ENCODE measurements at places on chromosomes 2 and 18.

GRCh38 chr18:26453386-26453901, 94.9 kb downstream of the KCTD1 start:
- no peak for DNase-seq

- DNase-seq: no peak
These were observed 220.7 kb downstream of the SEPTIN10 start for GRCh38 chr2:109392816-109393661.

GRCh38 chr18:49756671-49757362, 56.5 kb downstream of the ACAA2 start:
- no peak for DNase-seq

DNA sequence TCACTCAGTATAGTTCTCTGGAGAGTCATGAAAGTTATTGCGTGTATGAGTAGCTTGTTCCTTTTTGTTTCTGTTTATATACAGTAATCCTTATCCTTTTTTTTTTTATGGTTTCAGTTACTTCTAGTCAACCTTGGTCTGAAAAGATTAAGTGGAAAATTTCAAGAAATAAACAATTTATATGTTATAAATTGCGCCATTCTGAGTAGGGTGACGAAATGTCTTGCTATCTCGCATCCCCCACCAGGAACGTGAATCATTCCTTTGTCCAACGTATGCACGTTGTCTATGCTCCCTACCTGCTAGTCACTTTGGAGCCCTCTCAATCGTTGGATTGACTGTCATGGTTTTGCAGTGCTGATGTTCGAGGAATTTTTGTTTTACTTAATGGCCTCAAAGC, 60.4 kb downstream of the FAM117B start:
- no peak for DNase-seq

DNA sequence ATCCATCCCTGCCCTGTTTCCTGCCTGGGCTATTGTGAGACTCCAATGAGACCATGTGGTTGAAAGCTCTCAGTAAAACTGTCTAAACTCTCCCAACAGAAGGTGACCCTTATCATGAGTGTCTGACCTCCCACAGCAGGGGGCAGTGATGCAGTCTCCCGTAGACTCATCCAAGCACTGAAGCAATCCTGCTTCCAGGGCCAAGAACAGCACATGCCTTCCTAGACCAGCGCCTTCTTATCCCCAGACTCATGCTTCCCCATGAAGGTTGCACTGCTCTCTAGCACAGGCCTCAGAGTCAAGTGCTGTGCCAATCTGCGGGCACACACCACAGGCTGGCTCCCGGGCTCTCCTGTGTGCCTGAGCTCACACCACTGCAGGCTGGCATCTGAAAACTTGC, 112.3 kb downstream of the TNS1 start:
- no peak for DNase-seq

GRCh38 chr2:84946204-84947009, 24.6 kb upstream of the KCMF1 start:
- DNase-seq: peak; percentile 78

- DNase-seq: no peak
These were observed 14.3 kb upstream of the C2orf80 start for GRCh38 chr2:208204166-208204565.

GRCh38 chr2:61335187-61335586, 135.7 kb downstream of the USP34 start:
- DNase-seq: no peak

DNA sequence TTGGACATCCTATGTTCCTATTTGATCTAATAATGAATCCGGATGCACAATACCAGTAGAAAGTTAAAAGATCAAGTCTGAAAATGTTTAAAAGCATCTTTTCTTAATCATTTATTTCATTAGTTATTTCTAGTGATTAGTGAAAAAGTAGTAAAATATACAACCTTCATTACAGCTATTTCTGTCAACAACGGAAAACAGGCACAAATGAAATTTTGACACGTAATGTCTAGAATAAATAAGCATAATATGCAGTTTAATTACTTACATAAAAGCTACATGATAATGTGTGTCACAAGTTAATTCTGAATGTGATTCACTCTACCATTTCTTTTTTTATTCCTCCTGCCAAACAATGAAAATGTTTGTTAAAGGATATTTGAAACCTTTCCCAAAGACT, 216.1 kb downstream of the MYCN start:
- DNase-seq: no peak

DNA sequence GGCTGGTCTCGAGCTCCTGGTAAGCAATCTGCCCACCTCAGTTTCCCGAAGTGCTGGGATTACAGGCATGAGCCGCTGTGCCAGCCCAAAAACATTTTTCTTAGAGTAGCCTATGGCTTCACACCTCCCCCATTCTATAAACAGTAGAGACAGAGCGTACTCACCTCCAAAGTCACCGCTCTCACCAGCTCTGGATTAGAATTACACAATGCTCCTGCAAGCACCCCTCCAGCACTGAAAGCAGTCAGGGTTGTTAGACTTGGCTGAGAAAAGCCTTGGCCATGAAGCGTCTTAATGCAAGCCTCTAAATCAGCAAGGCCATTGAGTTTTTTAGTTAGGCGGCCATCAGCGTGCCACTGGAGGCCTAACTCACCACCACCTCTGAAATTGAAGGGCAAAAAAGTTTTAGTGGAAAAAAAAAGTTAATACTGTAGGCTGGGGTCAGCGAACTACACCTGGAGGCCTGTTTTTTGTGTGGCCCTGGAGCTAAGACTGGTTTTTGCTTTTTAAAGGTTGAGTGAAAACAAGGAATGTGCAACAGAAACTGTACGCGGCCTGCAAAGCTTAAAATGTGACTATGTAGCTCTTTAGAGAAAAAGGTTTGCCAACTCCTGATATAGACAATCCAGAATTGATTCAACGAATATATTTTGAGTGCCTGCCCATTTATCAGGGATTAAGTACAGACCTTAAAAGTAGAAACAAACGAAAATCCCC, 34.6 kb downstream of the PREPL start:
- no peak for DNase-seq

GRCh38 chr2:71851094-71851750, 296.4 kb downstream of the CYP26B1 start:
- no peak for DNase-seq

GRCh38 chr2:239157771-239158170, 243.0 kb downstream of the HDAC4 start:
- DNase-seq: no peak

GRCh38 chr2:239193401-239193811, 207.4 kb downstream of the HDAC4 start:
- no peak for DNase-seq

DNA sequence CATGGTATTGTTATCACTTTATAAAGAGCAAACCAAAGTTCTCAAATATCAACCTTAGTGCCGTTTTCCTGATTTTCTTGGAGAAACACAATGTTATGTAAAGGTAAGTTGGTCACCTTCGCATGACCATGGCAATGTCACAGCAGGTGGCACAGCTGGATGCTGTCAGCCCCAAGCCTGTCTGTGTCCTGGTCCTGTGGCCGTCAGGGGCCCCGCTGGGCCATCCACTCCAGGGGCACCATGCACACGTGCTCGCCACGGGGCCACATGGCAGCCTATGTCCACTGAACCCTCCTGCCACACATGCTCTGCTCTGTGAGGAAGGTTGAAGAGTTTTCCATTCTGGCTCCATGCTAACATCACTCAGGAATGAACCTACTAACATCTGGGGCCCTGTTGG, 85.9 kb downstream of the EIPR1 start:
- no peak for DNase-seq

- no peak for DNase-seq
These were observed 53.2 kb downstream of the SMAD7 start for GRCh38 chr18:48897531-48897930.

DNA sequence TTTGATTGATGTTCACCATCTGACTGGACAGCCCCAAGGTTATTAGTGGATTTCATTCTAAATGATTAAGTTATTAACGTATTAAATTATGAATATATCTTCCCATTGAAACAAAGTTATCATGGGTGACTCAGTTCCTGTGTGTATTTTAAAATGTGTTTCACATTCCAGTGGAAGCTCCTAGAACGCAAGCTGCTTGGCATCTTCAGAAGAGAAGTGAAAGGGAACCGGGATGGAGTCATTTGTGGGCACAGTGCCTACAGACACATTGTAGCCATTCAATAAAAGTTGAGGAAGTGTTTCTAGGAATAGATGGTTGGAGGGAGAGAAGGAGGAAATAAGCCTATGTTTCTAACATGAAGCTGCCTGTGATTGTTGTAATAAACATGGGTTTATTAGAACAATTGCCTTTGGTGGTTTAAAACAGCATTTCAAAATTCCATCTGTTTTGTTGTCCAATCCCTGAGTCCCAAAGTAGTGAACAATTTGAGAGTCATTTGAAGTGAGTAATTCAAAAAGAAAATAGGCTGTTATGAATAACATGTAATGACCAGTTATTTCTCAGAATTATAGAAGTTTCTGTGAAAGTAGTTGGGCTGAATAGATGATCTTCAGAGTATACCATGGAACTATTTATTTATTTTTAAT, 143.5 kb downstream of the PKP4 start:
- no peak for DNase-seq

DNA sequence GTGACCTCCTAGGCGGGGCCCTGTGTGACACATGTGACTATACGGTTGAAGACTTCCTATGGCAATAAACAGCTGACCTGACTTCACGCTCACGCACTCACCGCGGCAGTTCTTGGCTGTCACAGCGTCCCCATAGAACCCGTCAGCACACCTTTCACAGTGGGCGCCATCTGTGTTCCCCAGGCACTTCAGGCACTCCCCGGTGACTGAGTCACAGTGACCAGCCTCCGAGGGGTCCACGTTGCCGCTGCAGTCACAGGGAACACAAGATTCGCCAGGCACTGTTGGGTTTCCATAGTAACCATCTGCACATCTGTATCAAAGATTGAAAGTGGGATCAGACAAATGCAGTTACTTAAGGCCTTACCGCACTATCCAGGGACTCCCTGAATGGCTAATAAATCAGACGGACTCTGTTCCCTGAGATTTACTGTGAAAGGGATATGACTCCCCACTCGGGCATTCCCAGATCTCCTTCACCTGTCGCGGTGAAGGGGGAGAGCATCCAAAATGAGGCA, 94.5 kb downstream of the LAMA1 start:
- no peak for DNase-seq

DNA sequence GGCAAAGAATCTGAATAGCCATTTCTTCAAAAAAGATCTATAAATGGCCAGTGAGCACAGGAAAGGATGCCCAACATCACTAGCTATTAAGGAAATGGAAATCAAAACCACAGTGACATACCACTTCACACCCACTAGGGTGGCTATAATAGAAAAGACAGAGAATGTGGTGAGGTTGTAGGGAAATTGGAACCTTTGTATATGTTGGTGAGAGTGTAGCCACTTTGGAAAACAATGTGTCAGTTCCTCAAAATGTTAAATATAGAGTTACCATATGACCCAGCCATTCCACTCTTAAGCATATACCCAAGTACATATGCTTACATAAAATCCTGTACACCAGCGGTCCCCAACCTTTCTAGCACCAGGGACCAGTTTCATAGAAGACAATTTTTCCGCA, 152.8 kb downstream of the SMAD2 start:
- DNase-seq: no peak

DNA sequence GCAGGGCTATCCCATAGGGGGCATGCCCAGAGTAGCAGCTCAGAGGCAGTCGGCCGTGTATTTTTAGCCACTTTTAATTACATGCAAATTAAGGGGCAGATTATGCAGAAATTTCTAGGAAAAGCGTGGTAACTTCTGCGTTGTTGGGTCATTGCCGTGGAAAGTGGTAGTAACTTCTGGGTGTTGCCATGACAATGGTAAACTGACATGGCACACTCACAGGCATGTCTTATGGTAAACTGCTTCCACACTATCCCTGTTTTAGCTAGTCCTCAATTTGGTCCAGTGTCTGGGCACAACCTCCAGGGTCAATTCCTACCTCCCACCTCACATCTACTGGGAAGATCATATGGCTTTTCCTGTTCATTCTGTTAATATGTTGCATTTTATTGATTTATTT, 428.9 kb upstream of the FANCL start:
- DNase-seq: no peak

- DNase-seq: no peak
These were observed 114.0 kb downstream of the RAPGEF4 start for GRCh38 chr2:172849519-172850217.

- no peak for DNase-seq
These were observed 680.5 kb downstream of the DSC3 start for GRCh38 chr18:30361864-30362540.

GRCh38 chr2:239149501-239149900, 251.3 kb downstream of the HDAC4 start:
- no peak for DNase-seq

DNA sequence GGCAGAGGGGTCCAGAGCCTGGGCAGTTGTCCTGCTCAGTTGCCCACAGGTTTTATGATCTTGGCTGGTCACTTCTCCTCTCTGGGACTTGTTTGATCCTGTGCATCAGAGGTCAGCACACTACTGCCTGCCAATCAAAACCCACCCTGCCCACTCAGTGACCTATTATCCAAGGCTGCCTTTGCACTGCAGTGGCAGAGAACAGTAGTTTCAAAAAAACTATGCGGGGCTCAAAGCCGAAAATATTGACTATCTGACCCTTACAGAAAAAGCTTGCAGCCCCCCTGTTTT, 218.2 kb downstream of the CYP26B1 start:
- no peak for DNase-seq

- DNase-seq: no peak
These were observed 109.7 kb downstream of the ERBB4 start for GRCh38 chr2:212428681-212429478.

GRCh38 chr2:224354632-224355211, 47.2 kb downstream of the FAM124B start:
- no peak for DNase-seq

- DNase-seq: no peak
These were observed 208.4 kb downstream of the SETBP1 start for GRCh38 chr18:44889111-44889510.

DNA sequence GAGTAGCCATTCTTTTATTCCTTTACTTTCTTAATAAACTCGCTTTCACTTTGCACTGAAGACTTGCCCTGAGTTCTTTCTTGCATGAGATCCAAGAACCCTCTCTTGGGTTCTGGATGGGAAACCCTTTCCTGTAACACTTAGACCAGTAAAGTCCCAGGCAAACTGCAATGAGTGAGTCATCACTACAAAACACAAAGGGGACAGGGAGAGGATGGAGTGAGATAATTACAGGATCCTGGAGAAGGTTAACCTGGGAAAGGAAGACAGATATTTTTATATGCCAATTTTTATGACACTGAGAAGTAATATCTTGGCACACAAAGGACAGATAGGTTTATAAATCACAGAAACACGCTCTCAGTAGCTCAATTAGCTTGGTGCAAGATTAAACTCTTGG, 48.7 kb downstream of the EHD3 start:
- no peak for DNase-seq

DNA sequence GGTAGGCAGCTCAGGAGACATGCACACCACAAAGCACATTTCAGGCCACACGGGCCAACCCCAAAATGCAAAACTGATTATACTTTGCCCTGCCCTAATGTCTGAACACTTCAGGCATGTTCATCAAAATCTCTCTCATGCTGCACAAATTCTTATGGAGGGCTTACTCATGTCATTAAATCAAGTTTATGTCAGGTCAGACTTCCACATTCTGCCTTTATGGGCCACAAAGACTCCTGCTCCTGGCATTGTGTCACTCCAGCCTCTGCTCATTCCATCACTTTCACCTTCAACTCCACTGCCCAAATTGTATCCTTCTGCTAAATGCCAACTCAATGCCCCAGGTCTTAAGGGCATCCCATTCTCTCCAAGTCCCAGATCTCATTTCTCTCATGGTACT, 9.2 kb downstream of the UXS1 start:
- DNase-seq: no peak

- DNase-seq: no peak
These were observed 457.4 kb upstream of the DSEL start for GRCh38 chr18:67973916-67974315.

GRCh38 chr2:156242874-156243273, 89.6 kb downstream of the NR4A2 start:
- no peak for DNase-seq

All from stimulated activated CD4-positive, alpha-beta T cell treated with anti-CD3 and anti-CD28 coated beads, Interleukin-2, amount 100 ng/mL, for 24 hours (primary cell).